Vein endothelial cell (primary cell): ENCODE measurements at places on chromosomes 4 and X. TPM values are rescaled to one million over a fixed set of nuclear protein-coding genes. Genes with fewer than 3 reads are reported as not detected.

CHRNA9 gene
- total RNA-seq: not detected in 2 replicates

STOX2 gene
- total RNA-seq: 0.98 and 1.3 TPM in 2 replicates

HTN1 gene
- not detected in 2 replicates for total RNA-seq

IL9R gene
- total RNA-seq: 0.10 TPM in 1 of 2 replicates, not detected in the other

TRIM2 gene
- total RNA-seq: 9.5 and 18.0 TPM in 2 replicates

CFAP299 gene
- total RNA-seq: not detected in 2 replicates

PASD1 gene
- total RNA-seq: not detected in 2 replicates

HSFX2 gene
- total RNA-seq: not detected in 2 replicates

TRIM61 gene
- not detected in 2 replicates for total RNA-seq

INPP4B gene
- total RNA-seq: 8.5 and 10.2 TPM in 2 replicates
